ENCODE measurements at places on chromosomes 5 and 9.

DNA sequence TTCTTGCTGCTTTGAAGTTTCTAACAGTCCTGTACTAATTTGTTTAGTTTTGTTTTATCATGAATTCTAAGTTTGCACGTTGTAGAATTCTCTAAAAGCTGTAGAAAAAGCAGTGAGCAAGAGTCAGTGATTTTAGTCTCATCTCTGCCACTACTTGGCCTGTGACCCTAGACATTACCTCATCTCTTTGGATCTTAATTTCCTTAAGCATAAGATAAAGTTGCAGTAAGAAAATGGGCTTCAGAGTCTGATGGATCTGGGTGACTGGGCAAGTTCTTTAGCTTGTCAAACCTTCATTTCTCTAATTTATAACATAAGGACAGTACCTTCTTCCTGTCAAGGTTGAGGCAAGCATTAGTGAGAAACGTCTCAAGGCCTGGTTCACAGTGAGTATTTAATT, 247.9 kb downstream of the DMRT2 start:
- DNase-seq, result no peak

- no peak for DNase-seq
Measured at GRCh38 chr5:107359033-107359915, 311.5 kb downstream of the EFNA5 start.

GRCh38 chr9:96056226-96056625, 180.7 kb downstream of the ERCC6L2 start:
- no peak for DNase-seq

DNA sequence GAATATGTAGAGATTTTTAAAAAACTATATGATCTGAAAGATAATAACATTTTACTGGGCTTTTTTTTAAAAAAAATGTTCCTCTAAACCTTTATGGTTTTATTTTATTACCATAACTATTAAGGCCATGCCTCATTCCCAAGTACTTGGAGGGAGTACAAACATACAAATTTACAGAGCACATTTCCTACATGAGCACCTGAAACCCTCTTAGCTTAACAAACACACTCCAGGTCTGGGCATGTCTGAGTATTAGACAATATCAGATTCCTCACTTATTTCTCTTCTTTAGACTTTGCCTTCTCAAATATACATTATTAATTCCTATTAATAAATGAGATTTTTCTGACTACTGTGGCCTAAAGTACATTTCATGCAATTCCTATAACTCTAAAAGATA, 319.2 kb downstream of the SLCO4C1 start:
- no peak for DNase-seq

- no peak for DNase-seq
Measured at GRCh38 chr9:95642189-95642588, 125.4 kb upstream of the PTCH1 start.

GRCh38 chr9:90032296-90033027, 427.6 kb downstream of the GADD45G start:
- DNase-seq, result no peak

DNA sequence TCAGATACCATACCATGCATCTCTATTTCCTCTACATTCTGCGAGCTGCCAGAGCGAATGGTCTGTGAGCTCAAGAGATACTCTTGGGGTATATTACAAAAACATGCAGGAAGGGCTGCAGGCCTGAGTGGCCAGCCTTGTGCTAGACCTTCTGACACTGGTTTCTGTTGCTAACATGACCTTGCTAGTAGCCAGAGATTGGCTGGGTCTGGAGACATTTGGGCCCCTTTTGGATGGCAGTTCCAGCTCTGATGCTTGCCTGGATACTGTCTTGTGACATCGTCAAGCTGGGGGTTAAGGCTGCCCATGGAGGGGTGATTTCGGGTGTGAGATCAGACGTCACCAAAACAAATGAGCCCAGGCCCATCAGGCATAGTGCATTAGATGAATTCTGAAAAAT, 56.1 kb upstream of the FSTL4 start:
- no peak for DNase-seq

DNA sequence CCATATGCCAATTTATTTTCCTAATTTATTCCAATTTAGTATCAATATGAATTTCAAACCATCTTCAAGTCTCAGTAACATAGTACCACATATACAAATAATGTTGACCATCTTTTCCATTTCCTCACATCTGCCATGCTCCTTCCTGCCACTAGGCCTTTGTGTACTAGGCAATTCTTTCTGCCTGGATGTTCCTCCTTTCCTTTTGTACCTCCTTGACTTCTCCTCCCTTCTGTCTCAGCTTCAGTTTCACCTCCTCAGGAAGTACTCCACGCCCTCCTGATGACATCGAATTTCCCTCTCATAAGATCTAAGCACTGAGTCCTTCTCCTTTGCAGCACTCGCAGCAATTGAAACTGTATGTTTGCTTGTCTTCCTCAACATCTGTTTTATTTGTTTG, 53.9 kb downstream of the MEF2C start:
- DNase-seq, result no peak

- DNase-seq, result no peak
Measured at GRCh38 chr9:131238402-131239021, 37.8 kb downstream of the FAM78A start.

DNA sequence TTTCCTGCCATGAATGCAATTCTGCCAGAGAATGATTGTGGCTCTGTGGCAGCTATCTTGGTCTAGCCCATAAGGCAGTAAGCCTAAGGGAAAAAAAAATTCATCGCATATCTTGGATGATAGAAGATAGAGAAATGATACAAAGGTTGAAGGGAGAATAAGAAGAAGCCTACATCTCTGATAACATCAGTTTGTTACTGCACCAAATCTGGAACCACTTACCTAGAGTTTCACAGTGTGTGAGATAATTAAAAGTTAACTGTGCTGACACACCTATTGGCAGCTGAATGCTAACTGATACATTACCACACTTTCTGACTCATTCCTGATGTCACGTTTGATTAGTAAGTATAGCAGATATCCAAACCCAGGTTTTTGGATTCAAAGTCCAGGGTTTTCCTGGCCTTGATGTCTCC, 91.6 kb upstream of the TAF11L2 start:
- no peak for DNase-seq

GRCh38 chr5:80037366-80037765, 2.2 kb downstream of the THBS4 start:
- no peak for DNase-seq

GRCh38 chr5:91189480-91190313, 193.4 kb downstream of the ARRDC3 start:
- no peak for DNase-seq

GRCh38 chr9:136143215-136144001, 24.7 kb upstream of the TMEM250 start:
- DNase-seq, result no peak

DNA sequence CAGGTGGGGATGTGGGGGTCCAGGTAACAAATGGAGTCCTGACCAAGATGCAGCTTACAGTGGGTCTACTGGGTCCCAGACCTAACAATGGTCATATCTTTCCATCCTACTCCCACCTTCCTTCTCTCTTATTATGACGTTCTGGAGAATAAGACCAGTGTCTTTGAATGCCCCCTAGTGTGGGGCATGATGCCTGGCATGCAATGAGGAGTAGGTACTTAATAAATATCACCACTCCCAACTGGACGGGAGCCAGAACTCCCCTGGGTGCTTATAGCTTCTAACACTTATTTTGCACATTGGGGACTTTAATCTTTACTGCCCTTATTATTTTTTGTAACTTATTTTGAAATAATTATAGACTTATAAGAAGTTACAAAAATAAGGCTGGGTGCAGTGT, 98.2 kb downstream of the NDFIP1 start:
- no peak for DNase-seq

DNA sequence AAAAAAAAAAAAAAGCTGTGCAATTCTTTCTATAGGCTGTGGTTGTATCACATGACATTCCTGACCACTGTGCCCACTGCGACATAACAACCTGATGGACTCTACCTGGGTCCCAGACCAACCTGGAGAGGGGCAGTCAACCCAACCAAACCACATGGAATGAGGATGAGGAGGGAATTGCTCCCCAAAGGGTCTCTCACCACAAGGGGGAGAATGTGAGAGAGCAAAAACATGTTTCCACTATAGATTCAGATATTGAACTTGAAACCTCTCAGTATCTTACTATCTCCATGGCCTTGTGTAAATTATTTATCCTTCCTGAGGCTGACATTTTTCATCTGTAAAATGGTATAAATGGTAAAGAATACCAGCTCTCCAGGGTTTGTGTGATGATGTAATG, 66.9 kb upstream of the SV2C start:
- no peak for DNase-seq

DNA sequence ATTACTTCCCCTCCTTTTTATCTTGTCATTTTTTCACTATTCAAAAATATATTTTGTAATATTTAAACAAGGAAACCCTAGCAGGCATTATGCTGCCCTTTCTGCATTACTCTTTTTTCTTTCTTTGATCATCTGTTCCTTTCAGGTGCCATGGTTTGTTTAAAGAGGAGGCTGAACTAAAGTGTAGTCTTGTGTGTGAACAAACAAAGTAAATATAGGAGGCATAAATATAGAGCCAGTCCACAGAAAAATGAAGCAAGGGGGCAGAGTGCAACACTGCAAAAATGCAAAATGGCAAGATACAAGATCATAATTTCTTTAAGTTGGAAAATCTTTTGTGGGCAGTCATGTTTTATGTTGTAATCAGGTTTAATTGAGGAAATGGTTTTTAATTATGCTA, 947.3 kb upstream of the COX7C start:
- DNase-seq, result no peak

DNA sequence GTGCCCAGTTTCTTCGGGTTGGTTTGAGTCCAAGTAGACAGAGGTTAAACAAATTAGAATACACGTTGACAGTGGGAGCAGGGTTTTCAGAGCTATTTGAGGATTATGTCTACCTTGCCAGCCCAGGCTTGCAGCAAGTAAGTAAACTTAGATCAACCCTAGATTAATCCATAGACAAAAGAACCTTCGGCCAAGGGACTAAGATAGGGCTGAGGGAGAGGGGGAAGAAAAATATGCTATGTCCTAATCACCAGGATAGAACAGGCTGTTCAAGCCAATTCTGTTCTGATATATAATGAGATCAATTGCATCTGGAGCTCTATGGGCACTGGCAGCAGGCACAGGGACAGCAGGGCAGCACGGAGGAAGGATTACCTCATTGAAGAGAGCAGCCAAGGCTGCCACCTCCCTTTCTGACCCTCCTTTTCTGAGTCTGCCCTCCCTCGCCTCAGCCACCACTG, 377.7 kb downstream of the PIK3R1 start:
- no peak for DNase-seq

GRCh38 chr5:54315736-54316528, 5.6 kb upstream of the ARL15 start:
- no peak for DNase-seq

GRCh38 chr5:61817472-61818326, 485.6 kb downstream of the ZSWIM6 start:
- DNase-seq, result no peak

DNA sequence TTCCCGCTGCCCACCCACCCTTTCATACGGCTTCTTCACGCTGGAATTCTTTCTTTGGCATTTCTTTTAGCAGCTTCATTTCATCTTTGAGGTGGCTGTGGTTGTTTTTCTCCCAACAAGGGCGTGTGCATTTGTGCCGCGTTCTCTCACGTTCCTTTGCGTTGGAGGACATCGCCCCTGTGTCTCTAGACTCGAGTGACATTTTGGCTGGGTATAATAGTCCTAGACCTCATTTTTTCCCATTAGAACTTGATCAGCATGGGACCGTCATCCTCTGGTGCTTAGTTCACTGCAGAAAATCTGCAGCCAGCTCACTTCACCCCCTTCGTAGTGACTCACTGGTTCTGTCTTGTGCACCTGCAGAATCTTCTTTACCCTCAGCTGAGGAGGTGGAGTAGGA, 29.5 kb downstream of the KCNT1 start:
- DNase-seq, result no peak

DNA sequence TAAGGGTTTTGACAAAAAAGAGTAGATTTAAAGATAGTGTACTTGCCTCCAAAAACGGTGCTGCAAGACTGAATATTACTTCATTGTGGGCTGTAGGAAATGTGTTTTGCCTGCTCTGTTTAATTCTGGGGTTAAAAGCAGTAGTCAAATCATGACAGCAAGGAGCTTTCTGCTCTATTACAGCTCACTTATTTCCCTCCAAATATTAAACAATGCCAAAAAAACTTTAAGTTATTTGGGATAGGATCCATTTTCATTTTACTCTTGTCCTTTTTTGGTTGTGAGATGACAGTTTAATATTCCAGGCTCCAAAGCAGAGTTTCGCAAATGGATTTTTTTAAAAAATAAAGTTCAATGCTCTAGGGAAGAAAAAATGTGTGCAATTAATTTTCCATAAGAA, 340.4 kb upstream of the RGMB start:
- no peak for DNase-seq

GRCh38 chr5:55853818-55854217, 2.7 kb downstream of the IL31RA start:
- no peak for DNase-seq

GRCh38 chr9:36221667-36222066, 30.9 kb downstream of the CLTA start:
- no peak for DNase-seq

GRCh38 chr5:80192507-80193241, 63.2 kb downstream of the SERINC5 start:
- DNase-seq, result no peak

DNA sequence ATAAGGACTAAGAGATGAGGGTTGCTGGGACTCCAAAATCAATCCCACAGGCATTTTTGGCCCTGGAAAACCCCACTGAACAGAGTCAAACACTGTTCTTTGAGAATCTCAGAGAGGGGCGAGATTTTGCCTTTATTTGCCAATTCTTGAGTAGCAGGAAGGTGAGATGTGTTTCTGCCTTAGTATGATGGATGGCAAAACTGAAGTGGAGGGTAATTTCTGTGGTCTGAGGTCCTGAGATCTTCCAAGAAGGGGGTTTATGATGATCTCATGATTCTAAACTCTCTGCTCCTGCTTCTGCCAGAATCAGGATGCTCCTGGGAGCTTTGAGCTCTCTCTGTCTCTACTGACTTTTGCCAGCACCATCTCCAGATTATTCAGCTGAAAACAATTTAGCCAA, 174.8 kb upstream of the CLINT1 start:
- no peak for DNase-seq

- no peak for DNase-seq
Measured at GRCh38 chr5:171601266-171601881, 181.9 kb downstream of the FGF18 start.

DNA sequence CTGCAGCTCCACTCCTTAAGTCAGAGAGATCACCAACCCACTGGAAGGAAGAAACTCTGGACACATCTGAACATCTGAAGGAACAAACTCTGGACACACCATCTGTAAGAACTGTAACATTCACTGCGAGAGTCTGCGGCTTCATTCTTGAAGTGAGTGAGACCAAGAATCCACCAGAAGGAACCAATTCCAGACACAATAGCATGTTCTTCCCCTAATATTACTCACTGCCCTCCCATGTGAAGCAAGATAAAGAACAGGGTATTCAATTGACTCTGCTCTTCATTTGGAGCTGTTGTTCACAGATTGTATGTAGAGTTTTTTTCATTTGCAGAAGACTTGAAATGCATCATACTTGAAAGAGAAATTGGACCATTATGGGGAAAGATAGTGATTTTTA, 10.8 kb downstream of the SAXO1 start:
- no peak for DNase-seq

Data from hypothalamus (tissue), 51 donors.